Peyer's patch (tissue), 4 donors: ENCODE measurements at places on chromosomes 16 and 17.

DNA sequence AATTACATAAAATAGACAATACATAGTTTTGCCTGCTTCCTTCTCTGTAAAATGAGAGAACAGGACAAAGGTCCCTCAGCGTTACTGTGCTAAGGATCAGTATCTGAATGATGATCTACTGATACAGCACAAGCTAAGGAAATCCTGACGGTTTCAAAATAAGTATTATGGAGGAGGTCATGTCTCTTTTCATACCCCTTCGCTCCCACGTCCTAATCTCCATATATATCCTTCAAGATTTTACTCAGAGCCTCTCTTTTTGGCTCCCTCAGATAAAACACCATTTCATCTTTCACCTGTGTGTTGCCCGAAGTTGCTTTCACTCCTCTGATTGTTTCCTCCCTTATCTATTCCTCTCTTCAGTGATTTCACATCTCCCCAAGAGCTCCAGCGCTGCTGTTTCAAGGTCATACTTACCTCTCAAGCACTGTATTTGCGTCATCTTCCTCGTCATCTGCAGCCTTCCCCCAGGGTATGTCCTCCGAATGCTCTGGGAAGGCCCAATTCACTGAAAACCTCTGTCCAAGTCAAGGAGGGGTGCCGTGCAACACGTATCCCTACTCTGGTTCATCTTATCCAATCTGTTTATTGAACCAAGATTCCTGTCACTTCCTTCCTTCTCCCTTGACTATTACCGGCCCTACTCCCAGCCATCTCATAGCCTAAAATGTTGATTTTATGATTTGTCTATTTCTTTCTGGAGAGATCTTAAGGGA is 1.2 kb upstream of the BLTP2 start:
- no peak for DNase-seq

- DNase-seq = no peak
Observed at GRCh38 chr17:79852748-79853147, 13.5 kb upstream of the CBX4 start.

- DNase-seq = no peak
Observed at GRCh38 chr16:88116121-88116520, 164.9 kb downstream of the BANP start.

GRCh38 chr17:82402865-82403264 is 15.3 kb upstream of the HEXD start:
- DNase-seq = no peak

DNA sequence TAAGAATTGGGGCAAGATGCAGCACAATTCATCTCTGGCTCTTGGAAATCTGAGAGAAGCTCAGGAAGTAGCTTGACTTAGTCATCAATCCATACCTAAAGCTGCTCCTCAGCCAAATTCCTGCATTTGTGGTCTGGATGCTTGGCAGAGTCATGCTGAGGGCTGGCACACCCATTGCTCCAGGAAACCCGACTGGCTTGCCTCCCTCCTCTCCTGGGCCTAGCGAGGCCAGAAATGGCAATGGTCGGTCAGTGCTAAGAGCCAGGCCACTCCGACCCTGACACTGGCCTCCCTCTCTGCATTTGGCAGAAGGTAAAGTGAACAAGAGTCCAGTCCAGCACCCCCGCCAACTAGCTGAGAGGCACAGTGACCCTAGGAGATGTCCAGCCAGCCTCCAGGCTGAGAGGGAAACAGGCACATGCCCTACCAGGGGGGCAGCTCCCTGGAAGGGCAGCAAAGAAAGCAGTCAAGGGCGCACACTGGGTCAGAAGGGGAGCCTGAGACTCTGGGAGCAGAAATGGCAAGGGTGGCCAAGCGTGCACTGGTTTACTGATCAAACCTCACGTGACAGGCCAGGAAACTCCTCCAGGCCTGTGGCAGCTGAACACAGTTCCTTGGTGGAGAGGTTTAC is 10.0 kb downstream of the POLDIP2 start:
- no peak for DNase-seq

DNA sequence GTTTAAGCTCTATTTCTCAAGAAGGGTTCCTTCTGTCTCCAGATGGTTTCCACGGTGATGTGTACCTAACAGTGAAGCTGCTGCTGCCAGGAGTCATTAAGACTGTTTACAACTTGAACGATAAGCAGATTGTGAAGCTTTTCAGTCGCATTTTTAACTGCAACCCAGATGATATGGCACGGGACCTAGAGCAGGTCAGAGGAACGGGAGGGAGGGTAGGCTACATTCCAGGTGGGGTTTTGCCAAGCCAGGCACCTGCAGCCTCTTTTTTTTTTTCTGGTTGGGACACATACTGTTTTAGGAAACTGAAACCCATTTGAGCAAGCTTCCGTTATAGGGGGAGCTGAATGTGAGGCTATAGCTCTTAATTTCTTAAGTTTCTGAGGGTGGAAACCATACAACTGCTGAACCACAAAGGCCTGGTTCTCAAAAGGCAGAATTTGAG is 10.6 kb downstream of the LIG3 start:
- no peak for DNase-seq

DNA sequence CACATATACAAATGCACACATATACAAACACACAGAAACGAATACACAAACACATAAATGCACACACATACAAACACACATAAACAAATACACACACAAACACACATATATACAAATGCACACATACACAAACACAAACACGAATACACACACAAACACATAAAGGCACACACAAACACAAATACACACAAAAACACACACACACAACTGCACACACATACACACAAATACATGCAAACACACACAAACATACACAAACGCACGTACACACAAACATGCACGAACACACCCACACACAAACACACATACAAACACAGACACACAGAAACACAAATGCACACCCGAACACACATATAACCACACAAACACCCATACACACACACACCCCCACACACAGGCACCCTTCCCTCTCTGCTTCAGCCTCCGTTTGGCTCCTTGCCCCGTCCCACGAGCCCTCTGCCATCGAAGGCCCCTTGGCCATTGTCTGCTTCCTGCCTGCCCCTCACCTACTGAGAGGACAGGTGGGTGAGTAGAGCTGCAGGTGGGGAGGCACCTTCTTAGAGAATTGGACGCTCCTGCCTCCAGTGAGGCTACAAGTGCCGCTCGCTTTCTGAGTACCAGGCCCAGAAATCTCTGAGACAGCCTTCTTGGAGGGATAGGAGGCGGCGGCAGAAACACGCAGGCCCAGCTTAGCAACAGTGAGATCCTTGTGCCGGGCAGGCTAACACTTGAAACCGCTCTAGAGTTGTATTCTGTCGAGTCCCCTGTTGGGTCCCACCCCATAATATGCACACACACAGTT is 331.2 kb downstream of the FOXL1 start:
- no peak for DNase-seq

DNA sequence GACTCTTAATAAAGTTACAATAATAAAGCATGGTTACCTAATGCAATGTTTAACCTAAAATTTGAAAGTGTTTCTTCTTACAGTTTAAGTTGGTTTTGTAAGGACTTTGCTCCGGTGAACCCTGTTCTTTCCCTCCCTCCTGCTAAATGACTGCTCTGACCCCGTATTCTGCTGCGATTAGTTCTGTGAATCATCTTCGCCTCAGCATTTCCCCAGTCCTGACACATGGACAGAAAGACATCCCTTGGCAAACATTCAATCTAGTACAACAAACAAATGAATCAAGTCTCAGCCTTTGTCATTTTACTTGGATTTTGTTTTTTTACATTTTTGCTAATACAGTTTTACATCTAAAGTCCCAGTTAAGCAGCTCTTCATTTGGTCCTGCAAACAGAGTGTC is 15.4 kb downstream of the KCNJ2 start:
- no peak for DNase-seq

GRCh38 chr16:12637002-12637401 is 166.7 kb downstream of the CPPED1 start:
- DNase-seq = no peak

GRCh38 chr16:937723-938122 is 33.1 kb downstream of the LMF1 start:
- no peak for DNase-seq

DNA sequence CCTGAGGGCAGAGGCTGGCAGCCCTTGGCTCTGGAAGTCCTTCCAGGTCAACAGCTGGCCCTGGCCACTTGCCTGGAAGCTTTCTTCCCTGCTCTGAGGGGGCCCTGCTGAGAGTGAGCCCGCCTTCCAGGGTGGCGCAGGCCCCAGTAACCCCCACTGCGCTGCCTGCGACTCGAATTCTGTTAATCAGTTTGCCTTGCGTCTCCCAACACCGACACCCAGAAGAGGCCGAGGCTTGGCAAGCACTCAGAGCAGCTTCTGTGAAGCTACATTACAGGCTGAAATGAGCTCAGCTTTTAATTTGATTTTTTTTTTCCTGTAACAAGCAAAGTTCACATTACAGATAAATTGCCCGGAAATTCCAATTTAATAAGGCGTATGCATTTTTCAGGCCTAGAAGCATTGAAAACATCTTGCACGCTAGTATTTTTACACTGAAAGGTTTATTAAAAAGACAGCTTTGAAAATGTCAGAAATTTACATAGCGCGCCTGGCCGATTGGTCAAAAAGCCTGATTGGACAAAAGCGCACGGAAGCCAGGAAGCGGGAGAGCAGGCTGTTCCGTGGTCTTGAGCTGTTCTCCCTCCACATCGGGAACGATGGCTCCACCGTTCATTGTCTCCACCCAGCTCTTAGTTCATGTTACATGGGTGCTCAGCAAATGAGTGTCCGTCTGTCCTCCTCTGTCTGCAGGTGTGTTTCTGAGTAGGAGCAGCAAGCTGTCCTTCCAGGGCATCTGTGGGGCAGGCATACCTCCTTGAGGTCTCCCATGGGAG is 65.5 kb upstream of the HSBP1 start:
- no peak for DNase-seq

GRCh38 chr17:59415397-59415796 is 83.9 kb downstream of the YPEL2 start:
- DNase-seq = no peak

DNA sequence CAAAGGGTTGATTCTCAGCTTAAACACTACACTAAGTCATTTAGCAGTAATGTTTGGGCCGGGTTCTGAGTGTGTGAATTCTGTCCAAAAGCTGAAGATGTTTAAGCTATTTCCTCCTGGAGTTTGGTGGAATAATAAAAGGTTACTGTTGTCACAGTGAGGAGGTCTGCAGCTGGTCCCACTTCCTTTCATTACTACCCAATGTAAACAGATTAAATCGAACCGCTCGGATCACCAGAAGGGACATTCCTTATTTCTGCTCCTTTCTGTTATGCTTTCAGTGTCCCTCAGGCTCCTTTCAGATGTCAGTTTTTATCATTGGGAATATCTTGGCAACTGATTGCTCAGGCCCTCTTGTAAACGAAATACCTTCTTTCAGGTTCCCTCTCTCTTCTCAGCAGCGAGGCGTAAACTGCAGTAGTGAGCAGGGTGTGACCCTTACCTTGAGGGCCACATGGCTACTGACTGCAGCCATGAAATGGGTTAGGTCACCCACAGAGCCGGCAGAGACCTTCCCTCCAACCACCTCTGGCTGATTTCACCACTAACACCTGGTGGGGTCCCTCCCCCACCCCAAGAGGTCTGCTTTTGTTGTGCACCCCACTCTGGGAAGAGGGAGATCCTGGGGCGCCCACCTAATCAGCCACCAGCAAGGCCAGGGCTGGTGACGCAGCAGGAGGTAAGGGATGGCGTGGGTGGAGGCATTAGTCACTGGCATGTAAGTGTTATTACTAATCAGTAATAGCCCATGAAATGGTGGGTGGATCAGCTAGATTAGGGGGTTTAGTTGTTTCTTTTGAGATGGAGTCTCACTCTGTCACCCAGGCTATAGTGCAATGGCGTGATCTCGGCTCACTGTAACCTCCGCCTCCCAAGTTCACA is 117.6 kb downstream of the VPS53 start:
- no peak for DNase-seq

DNA sequence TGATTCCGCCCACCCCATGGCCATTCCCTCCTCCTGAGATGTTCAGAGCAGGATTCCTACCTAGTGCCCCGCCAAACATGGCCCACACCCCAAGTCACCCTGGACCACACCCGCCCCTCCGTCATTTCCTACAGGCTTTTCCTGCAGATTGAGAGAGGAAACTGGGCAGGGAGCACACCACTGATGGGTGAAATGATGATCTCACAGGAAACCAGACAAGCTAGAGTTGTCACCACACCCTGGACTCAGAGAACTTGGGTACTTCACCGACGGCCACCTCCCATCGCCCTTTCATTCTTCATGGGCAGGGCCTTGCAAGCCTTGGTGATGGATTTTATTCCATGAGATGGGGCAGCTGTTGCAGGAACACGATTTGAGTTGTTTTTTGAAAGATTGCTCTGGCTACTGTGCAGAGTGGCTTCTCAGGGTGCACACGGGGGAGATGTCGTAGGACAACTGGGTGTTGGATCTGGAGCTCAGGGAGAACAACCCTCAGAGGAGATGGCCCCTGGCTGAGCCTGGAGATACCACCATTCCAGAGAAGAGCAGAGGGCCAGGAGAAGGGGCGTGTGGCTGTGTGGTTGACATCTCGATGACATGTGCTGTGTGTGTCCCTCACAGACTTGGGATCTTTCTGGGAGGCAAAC is 7.4 kb upstream of the B9D1 start:
- DNase-seq = no peak

DNA sequence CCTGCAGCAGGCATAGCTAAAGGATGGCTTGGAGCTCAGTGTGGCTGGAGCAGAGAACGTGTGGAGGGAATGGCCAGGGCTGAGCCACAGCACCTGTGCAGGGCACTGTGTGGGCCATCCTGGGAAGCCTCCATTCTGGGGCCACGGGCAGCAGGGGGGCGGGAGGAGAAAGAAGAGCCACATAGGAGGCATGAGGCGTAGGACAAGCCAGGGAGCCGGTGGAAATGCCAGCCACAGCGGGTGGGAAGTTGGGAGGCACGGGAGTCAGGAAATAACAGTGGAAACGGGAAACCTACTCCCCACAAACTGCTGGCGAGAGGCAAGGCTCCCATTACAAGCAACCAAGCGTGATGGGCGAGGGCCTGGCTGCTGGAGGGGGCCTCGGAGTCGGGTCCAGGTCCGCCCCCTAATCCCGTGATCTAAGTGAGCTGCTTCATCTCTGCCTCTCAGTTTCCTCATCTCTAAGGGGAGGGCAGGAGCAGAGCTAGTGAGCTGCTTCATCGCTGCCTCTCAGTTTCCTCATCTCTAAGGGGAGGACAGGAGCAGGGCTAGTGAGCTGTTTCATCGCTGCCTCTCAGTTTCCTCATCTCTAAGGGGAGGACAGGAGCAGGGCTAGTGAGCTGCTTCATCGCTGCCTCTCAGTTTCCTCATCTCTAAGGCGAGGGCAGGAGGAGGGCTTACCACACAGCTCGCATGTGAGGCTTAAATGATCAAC is 104.9 kb downstream of the ADCY9 start:
- no peak for DNase-seq
